HT1080 (cell line): ENCODE measurements at places on chromosomes 2 and 18. TPM values are rescaled to one million over a fixed set of nuclear protein-coding genes. Genes with fewer than 3 reads are reported as not detected.

DNA sequence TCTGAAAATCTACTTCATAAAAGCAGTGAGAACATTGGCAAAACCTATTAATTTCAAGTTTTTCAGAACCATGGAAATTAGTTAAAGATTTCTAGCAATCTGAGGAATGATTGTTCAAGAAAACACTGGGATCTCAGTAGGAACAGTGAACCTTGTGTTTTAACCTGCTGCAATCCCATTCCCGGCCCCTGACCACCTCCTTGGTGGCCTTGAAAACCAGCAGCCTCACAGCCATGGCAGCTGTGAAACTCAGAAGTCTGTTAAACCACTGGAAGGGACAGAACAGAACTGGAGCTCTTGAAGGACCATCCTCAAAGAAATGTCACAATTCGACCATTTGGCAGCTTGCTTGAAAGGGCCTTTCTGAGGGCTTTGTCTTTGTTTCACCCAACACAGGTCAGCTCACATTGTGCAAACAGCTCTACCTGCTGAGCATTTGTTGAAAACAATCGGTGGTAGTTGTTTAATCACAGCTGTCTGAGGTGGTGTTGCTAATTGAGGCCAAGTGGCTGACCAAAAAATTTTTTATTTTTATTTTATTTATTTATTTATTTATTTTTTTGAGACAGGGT lies 25.8 kb downstream of the NEDD4L start:
- DNase-seq = no peak

DNA sequence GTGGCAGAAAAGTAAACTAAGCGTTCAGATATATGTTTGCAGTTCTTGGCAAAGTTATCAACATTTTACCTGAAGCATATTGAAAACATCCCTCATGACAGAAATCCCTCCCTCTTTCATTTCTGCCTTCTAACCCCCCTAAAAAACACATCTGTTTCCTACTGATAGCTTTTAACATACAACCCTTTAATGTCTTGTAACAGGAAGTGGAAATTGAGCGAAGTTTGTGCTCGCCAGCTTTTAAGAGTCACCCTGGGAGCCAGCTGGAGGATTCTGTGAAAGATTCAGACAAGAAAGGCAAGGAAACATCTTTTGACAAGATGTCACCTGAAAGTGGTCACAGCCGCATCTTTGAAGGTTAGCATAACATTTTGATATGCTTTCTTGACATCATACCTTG lies 247.4 kb downstream of the XIRP2 start:
- no peak for DNase-seq

DNA sequence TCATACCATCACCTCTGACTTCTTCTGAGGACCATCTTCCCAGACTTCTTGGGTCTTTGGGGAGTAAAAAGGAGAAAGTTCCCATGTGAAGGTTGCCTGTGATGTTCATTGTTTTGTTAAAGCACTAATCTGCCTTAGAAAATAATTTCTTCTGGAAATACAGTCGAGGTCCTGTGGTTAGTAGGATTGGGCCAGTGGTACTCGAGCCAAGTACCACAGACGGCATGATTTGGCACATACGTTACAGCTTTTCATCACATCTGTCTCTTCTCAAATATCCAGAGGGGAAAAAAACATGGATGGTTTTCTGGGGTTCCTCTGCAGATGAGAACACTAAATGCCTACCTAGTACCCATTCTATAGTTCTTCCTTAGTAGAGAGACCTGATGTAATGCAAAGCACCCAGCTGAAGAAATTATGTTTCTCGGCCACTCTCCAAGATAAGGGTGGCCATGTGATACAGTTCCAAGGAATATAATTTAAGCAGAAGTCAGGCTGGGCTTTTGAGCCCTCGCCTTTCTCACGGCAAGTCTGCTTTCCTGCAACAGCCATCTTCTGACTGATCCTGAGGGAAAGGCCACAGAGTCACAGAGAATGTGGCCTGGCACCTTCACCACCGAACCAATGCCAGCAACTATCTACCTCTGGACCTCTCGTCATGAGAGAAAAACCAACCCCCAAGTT lies 161.0 kb downstream of the RNF152 start:
- no peak for DNase-seq

Gene IGFBP5
- 0.10 and 0.11 TPM in 2 replicates for total RNA-seq

DNA sequence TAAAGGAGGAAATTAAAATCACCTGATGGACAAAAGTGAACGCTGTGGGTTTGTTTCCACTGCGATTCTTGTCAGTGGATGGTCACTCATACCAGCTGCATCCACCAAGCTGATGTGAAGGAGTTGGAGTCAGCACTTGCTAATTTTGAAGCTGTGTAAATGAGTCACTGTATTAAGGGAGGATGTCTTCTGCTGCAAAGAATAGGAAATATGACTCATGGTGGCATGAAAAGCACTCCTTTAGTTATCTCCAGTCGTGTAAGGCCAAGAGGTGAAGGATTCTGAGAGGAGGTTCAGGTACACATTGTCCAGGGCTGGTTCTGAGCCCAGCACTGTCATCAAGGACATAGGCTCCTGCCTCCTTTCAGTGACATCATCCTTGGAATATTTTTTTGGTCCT lies 71.7 kb upstream of the SKOR2 start:
- peak; percentile 97 for DNase-seq

Gene MDH1B
- total RNA-seq = 0.29 and 1.1 TPM in 2 replicates

DNA sequence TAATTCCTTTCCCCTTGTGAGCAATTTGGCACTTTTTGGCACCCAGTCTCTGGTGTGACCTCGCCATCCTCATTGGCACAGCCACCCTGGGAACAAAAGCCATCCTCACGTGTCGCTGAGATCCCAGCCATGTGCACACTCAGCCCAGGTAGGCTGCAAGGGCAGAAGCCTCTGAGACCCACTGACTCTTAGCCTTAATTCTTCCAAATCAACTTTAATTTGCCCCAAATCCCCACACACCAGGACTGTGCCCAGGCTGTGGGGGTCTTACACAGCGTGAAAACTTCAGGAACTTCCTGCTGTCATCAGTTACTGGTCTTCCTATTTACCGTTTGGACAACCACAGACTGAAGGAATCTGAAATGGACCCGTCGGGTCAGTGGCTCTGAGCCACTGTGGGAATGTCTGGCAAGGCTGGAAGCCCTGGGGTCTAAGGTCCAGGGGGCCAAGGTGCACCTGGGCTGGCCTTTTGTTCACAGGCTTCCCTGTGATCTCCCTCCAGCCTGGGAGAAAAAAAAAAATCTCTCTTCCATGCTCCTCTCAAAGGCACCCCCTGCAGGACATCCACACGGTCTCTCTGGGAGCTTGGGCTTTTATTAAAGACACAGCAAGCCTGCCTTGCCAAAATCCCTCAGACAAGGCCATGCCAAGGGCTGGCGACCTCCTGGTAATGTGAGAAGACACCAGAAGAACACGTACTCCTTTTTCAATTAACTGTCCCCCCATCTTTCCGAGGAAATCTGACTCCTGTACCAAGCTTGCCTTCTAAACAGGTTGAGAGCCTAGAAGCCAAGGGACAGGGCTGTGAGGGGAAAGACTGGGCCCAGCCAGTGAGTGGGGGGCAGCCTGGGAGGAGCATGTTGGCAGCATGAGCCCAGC lies 42.1 kb upstream of the LAPTM4A start:
- peak; percentile 63 for DNase-seq

DNA sequence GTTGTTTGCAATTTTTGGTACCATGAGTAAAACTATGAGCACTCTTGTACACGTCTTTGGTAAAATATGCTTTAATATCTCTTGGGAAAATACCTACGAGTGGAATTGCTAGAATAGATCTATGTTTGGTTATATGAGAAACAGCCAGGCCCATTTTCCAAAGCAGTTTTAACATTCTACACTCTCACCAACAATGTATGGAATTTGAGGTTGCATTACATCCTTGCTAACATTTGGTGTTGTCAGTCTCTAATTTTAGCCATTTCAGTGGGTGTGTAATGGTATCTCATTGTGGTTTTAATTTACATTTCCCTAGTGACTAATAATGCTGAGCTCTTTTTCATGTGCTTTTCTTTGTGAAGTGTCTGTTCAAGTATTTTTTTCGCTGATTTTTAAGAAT lies 118.9 kb upstream of the TCF4 start:
- DNase-seq = peak; percentile 37

DNA sequence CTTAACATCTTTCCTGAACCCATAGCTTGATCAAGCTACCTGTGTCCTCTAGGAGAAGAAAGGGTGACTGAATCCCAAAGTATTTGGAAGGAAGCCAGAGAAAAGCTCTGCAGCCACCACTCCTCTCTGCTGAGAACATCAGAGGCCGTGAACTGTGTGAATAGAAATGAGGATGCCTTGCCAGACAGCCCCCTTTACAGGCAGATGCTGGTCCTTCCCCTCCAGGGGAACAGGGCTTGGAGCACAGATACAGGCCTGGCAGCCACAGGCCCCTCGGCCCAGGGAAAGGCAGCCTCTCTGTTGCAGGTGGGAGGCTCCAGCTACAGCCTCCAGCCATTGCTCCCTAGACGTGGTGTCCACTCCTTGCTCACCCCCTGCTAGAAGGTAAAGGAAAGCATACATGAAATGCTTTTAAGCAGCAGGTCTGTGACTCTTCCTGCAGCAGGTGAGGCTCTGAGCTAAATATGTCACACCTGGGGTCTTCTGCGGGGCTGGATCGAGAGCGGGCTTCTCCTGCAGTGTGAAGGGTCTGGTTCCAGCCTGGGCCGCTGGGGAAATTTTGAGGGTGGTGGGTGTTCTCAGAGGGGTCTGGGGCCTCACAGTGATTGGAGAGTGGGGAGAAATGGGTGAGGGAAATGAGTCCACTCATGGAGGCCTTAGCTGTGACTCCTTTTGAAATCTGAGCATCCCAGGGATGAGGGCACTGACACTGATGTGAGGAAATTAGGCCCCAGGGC lies 234.0 kb downstream of the KLHL29 start:
- DNase-seq = no peak

DNA sequence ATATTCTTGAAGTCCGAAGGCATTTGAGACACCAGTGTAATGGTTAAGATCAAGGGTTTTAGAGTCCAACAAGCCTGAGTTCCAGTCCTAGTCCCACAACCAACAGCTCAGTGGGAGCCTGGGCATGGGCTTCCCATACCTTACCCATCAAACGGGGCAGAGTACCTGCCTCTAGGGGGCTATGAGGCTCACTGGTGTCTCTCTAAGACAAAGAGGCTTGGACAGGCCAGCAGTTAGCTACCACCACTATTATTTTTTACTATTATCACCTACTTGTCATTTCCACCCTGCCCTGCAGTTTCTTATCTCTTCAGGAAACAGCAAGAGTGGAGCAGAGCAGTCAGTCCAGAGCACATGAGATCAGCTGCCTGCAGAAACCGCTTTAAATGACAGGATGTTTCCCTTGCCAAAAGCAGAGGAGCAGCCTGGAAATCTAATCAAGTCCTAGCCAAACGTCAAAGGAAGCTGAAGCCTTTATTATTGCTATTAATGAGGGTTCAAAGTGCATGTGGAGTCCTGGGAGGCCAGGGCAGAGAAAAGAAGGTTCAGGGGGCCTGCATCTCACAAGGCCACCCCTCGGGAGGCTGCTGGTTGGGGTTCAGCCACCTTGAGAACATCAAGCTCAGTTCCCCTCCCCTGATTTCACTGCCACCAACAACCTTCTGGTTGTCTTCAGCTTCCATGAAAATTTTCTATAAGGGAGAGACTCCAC lies 66.6 kb downstream of the STPG4 start:
- DNase-seq = peak; percentile 41

- no peak for DNase-seq
These were observed 28.5 kb downstream of the TMEM18 start for GRCh38 chr2:648476-649424.

Gene M1AP
- total RNA-seq = 0.03 and 0.13 TPM in 2 replicates

DNA sequence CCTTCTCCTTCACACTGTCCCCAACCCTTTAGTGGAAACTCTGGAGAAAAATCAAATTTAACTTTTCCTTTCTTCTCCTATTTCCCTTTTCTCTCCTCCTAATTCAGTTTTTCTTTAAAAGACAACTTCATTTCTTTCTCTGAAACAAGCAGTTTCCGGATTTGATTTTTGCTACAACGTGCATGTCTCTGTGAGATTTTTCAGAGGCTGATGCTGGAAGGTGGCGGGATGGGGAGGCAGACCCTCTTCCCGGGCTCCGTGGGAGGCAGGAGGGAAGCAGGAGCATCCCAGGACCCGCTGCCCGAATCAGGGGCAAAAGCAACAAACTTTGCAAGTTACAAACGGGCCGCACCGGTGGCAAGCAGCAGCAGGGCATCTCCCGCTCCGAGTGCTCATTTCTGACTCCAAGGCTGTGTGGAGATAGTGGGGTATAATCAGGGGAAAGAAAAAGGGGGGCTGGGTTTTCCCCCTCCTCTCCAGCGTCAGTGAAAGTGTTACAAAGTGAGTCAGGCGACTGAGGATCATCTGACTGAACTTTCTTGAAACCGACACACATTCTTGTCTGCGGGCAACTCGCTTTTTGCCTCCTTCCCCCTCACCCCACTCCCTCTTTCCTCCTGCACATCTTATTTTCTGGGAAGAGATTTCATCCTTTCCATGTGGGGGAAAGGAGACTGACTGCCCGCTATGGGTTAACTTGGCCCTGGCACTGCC lies 6.4 kb downstream of the ZEB2 start:
- DNase-seq = no peak

GRCh38 chr2:104781151-104781550 lies 72.8 kb upstream of the POU3F3 start:
- no peak for DNase-seq

Gene FOXD4L1
- 0.05 TPM in 1 of 2 replicates, not detected in the other for total RNA-seq

DNA sequence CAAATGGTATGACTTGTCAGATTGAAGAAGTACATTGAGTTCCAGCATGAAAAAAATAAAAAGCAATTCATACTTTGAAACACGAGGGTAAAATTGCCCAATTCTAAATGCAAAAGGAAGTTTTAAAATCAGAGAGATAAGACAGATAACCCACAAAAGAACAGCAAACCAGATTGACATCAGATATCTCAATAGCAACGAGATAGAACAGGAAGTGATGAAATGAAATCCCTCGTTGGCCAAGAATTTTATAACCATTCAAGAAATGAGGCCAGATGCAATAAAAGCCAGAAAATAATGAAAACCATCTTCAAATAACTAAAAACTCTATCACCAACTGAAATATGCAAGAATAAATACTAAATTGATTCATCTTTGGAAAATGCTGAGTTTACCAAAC lies 172.8 kb downstream of the CD226 start:
- no peak for DNase-seq

- no peak for DNase-seq
These were observed 740.7 kb downstream of the DCC start for GRCh38 chr18:53080687-53081086.

Gene GLS
- 116 and 131 TPM in 2 replicates for total RNA-seq

Gene CNGA3
- total RNA-seq = not detected in 2 replicates

- DNase-seq = no peak
These were observed 63.6 kb upstream of the SH3RF3 start for GRCh38 chr2:109065391-109065734.

DNA sequence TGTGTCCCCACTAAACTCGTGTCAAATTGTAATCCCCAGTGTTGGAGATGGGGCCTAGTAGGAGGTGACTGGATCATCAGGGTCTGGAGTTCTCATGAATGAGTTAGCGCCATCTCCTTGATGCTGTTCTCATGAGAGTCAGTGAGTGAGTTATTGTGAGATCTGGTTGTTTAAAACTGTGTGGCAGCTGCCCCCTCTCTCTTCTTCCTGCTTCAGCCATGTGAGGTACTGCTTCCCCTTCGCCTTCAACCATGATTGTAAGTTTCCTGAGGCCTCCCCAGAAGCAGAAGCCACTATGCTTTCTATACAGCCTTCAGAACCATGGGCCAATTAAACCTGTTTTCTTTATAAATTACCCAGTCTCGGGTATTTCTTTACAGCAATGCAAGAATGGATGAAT lies 50.4 kb downstream of the AP1S3 start:
- DNase-seq = no peak
